ENCODE measurements at places on chromosomes 5 and 9.

DNA sequence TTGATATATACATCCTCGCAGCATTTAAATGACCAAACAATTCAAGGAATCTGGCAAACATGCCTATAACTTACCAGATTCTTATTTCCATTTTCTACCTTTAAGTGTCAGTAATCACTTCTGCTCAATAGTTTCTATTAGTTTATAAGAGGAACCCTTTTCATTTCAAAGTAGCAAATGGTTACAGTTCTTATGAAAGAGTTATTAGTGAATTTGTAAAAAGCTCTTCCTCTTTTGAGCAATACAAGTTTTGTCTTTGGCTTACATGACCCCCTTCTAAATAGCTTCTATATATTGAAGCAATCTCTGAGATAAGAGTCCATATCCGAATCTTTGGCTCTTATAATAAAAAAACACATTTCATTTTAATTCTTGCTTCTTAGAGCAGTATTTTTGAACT, 42.0 kb downstream of the ELL2 start:
- DNase-seq, result no peak

GRCh38 chr5:181039931-181040630, at the start of gene BTNL9:
BTNL9 (plus strand) TSS chr5:181040266; CDS start chr5:181045490, 5,224 bp downstream.
- DNase-seq, result no peak

GRCh38 chr5:3599226-3600105, 3.8 kb downstream of the IRX1 start:
- no peak for DNase-seq

DNA sequence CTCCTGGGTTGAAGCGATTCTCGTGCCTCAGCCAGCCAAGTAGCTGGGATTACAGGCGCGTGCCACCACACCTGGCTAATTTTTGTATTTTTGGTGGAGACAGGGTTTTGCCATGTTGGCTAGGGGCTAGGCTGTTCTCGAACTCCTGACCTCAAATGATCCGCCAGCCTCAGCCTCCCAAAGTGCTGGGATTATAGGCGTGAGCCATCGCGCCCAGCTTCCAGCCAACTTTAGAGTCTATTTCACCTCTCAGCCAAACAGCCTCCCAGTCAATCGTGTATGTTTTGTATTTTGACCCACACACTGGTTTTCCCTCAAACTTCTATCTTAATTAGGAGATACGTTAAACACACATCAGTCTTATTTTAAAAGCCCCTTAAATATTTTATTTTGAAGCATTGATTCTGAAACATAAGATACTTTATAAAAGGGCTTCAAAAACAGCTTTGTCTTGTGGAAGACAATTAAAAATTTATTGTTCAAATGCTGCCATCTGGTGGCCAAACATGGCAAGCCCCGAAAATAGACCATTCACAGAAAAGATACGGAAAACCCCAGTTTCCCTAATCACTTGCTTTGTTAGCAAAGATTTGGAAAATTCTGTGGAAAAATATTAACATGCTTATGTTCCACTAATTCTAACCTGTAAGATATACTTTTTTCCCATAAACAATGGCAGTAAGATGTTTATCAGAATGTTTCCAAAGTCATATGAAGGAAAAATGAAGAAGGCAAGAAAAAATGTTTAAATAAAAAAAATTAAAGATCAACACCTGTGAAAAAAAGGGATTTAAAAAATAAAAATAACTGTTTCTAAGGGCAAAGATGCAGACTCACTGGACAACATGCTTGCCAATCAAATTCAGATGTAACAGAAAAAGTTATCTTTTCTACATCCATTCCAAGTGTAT, 33.1 kb downstream of the APTX start:
- DNase-seq, result peak; percentile 56

Data from activated gamma-delta T cell treated with Interleukin-2 at 50 U/mL for 16 hours (primary cell).